Activated T-helper 17 cell treated with anti-CD3 and anti-CD28 coated beads, Interleukin-2, amount 50 U/mL, for 72 hours (primary cell): ENCODE measurements at places on chromosomes 5 and 9.

DNA sequence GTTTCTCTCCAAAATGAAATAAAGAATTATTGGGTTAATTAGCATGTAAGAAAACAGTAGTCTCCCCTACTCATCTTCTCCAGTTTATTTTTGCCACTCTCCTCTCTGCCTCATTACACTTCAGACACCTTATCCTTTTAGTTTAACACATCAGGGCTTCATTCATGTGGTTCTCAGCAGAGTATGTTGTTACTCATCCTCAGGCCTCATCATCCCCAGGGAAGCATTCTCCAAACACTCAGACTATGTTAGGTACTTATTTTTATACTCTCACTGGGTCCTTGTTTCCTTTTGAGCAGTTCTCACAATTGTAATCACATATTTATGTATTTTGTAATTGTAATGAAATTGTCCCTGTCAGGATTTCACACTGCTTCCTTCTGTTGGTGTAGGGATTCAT is 470.5 kb downstream of the PDE4D start:
- no peak for ATAC-seq

DNA sequence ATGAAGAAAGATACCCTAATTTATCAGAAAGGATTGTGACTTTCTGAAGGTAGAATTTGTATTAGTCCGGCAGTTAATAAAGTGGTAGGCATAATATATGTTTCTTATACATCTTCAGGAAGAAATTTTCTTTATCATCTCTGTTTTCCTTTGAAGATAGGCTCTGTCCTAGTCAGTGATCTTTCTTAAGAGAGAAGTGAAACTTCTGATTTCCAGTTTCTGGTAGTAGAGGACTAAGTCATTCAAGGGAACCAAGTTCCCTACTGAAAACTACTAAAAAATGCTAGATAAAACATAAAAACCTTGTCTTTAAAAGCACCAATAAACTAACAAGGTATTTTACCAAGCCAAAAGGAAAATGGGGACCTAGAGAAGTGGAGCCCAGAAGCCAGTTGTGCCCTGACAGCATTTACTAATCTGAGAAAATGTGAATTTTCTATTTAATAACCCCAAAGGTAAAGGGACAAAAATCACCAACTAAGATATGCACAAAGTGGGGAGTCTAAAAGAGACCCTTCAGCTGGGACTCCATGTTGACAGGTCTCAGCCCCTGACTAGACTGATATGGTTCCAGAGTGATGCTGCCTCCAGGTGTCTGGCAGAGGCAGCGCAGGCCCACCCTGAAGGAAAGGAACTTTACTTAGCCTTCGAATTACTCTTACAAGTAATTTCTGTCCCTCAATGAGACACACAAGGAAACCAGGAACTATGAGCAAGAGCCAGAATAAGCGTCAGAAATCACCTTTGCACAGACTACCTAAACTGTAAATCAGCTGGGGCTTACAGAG is 72.7 kb downstream of the FAM78A start:
- ATAC-seq: peak; percentile 26

DNA sequence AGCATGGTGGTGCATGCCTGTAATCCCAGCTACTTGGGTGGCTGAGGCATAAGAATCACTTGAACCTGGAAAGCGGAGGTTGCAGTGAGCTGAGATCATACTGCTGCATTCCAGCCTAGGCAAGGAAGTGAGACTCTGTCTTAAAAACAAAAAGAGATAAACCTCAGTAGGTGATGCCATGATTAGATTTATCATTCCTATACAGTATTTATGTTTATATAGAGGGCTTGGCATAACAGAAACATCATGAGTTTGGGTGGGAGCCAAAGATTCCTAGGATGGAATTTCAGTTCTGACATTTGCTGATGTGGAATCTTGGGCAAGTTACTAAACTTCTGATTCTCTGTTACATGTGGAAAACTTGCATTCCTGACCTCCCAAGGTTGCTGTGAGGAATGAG is 22.3 kb downstream of the RFK start:
- no peak for ATAC-seq

DNA sequence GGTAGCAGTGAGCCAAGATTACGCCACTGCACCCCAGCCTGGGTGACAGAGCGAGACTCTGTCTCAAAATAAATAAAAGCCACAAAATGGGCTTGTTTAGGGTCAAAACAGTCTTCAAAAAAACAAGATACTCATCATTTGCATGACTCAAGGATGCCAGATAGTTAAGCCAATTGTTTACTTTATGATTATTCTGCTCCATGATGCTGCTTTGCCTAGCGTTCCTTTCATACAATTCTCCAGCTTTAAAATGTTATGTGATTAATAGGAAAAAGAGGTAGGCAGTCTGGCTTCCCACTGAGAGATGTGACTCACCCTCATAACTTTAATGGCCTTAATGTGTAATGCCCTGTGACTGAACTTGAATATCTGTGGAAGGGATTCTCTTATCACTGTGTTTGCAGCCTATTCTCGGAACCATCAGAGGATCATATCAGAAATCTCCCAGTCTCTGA is 364.6 kb upstream of the TRPC7 start:
- ATAC-seq: no peak

- peak; percentile 99 for ATAC-seq
These were observed 138.9 kb downstream of the RGS3 start for GRCh38 chr9:113602126-113603047.

DNA sequence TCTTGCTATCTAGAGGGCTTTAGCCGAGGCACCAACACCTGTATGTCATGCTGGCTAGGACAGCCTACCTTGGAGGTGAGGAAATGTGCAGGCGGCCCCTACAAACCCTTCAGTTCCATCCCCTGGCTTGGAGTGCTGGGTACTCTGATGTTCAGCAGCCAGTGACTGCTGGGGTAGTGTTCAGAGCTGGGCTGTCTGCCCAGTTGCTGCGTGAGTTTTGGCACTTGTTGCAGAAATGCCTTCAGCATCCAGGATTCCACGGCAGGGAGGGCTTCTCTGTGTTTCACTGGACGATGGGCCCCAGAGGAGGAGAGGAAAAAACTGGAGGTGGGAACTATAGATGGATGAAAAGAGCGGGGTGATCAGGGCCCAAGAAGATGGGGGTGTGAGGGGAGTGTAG is 10.4 kb downstream of the SWI5 start:
- no peak for ATAC-seq

DNA sequence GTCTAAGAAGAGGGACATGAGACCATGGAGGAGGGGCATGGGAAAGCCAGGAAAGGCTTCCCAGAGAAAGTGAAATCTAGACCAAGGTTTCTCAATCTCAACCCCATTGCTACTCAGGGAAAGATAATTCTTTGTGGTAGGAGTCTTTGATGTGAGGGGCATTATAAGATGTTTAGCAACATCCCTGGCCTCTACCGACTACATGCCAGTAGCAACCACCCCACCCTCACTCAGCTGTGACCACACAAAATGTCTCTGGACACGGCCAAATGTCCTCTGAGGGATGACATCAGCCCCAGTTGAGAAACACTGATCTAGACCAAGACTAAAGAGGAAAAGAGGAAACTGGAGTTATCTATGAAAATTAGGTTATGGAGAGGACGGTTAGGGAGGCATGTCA is 298.5 kb upstream of the KIF2A start:
- no peak for ATAC-seq

GRCh38 chr9:70031141-70031545 is 12.5 kb upstream of the MAMDC2 start:
- ATAC-seq: peak; percentile 39

DNA sequence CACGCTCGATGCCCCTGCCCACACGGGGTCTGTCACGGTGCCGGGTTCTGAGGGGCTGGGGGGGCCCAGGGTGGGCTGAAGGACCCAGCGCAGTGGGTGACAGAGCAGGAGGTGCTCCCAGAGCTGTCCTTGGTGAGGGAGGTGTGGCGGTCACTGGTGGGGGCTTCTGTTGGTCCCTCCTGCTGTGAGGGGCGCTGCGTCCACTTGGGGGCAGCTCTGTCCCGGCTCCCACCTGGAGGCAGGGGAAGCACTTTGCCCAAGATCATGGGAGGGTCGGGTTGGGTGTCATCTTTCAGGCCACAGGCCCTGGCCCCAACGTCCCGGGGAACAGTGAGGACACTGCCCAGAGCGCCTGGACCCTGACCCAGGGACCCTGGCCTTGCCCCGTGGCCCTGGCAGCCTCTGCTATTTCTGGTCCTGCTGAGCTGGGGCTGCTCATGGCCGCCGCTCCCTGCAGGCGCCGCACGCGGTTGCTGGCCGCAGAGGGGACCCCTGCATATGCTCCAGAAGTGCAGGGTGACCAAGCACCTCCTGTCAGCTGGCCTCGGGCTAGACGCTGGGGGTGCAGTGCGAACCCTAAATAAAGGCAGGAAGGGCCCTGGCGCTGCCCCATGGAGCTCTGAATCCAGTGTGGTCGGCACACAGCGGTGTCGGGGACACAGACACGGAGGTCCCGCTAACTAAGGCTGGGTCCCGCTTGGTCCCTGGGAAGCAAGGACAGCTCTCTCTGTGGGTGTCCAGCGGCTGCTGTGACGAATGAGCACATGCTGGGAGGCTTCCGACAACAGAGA is 11.6 kb upstream of the RNU6ATAC start:
- ATAC-seq: no peak

DNA sequence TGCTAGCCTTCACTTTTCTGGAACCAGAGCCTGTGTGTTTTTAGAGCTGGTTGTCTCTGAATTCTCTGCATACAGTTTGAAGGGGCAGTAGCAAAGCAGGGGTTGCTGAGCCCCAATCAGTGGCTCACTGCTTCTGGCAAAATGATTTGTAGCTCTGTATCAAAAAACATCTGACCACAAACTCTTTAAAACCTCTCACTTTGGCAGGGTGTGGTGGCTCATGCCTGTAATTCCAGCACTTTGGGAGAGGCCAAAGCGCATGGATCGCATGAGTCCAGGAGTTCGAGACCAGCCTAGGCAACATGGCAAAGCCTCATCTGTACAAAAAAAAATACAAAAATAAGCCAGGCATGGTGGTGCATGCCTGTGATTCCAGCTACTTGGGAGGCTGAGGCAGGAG is 28.3 kb upstream of the APC start:
- ATAC-seq: no peak

- ATAC-seq: no peak
These were observed 43.7 kb downstream of the ZNF366 start for GRCh38 chr5:72463449-72464052.

GRCh38 chr5:110544603-110545002 is 181.9 kb downstream of the TMEM232 start:
- ATAC-seq: no peak

DNA sequence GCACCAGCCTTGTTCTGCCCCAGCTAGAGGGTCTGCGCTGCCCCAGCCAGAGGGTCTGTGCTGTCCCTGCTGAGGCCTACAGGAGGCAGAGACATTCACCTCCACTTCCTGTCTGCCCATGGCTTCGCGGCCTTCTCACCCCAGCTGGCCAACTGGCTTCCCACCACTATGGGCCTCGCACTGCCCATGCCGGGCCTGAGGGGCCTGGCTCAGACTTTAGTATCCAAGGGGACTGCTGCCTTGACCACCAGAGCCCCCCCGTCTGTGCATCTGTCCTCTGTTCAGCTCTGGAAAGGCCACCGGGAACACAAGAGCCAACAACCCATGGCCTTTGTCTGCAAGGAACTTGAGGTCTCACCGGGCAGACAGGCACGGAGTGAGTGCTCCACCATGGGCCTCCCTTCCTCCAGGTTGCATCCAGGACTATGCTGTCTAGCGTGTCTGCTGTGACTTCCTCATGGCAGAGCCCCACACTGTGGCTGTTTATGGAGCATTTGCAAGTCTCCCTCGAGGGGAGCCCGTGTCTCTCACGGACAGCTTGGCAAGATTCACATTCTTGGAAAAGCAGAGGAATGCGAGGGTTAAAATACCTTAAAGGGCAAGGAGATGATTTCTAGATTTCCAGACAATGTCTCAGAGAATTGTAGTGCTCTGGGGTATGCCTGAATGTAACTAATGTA is 1.7 kb downstream of the DCANP1 start:
- ATAC-seq: no peak

DNA sequence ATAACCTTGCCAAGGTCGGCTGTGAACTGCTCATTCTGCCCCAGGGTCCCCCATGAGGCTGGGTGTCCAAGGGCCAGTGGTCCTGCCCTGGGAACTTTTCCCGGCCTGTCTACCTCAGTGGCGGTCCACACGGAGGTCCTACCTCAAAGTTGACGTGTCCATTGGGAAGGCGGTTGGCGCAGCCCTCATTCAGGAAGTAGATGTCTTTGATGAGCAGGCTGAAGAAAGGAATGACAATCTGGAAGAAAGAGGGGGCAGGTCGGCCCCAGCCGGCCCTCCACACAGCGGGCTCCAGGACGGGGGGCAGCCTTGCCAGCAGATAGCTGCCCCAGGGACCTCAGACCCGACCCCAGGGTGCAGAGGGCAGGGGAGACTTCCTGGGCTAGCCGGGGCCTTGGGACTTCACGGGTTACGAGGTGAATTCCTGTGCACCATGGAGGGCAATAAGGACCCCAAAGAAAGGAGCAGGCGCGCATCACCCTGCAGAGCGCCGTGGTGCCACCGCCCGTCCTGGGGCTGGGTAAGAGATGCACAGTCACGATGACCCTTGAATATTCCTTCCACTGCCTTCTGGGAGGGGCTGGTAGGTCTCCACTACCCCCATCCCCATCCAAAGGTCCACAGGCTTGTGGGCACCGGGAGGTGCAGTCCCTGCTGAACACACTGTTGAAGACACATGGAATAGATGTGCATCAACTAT is 42.9 kb upstream of the RNF130 start:
- ATAC-seq: no peak

DNA sequence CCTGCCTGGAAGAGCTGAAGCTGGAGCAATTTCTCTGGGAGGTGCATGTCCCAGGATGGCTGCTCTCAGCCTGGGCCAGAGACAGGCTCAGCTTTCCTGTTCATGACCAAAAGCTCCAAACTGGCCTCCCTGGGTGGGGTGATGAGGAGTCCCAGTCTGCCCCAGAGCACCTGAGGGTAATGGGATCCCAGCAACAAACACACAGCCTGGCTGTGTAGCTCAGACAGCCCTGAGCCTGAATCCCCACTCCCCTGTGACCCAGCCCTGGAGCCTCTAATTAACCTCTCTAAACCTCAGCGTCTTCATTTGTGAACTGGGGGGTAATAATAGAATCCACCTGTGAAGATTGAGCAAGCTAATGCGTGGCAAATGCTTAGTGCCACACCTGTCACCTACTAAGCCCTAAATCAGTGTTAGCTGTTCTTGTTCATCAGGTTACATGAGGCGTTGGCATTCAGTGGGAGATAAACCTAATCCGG is 67.5 kb downstream of the HSPA4 start:
- no peak for ATAC-seq

- no peak for ATAC-seq
These were observed 242.6 kb downstream of the KIAA0825 start for GRCh38 chr5:94375801-94376200.

DNA sequence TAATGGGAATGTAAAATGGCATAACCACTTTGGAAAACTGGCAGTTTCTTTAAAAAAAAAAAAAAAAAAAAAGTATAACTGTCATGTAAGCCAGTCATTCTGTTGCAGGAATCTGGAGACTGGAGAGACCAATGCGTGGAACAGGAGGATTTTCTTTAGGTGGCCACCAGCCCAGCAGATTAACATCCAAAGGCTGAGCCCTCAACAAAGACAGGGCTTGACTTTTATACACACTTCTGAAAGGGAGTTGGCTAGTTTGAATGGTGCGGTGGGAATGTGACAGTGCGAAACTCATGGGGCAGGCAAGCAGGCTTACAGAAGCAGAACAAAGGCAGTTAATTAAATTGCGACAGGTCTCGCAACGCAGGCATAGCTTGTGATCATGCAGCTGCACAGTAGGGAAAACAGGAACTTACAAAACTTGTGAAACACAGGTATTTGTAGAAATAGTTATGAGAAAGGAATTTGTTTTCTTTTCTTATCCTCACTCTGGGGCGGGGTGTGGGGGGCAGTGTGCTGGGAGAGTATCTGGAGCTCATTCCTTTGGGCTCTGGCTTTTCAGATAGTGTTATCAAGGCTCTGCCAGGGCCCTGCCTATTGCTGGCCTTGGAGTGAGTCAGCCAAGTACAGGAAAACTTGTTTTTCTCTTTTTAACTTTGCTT is 12.0 kb downstream of the UIMC1 start:
- ATAC-seq: no peak
